ENCODE measurements at places on chromosomes 13 and 19.

- DNase-seq = no peak
Observed at GRCh38 chr13:89748716-89749115, 1598.8 kb upstream of the MIR17HG start.

DNA sequence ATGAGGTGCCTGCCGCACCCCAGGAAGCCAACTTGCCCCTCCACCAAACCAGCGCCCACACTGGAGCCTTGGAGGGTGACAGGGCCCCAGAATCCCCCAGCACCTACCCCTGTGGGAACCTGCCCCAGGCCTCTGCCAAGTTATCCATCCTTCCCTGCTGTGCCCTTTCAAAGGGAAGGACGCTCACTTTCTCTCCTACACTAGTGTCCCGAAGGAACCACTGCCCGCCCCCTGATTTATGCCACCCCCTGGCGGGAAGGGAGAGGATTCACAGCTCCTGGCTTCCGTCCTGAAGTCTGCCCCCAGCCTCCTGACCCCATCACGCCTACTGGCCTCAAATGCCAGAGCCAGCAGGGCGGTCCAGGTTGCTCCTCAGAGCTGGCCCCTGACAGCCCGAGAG lies 1.4 kb downstream of the EVI5L start:
- DNase-seq = no peak

GRCh38 chr13:33322543-33322809 lies 36.9 kb upstream of the STARD13 start:
- DNase-seq = no peak

DNA sequence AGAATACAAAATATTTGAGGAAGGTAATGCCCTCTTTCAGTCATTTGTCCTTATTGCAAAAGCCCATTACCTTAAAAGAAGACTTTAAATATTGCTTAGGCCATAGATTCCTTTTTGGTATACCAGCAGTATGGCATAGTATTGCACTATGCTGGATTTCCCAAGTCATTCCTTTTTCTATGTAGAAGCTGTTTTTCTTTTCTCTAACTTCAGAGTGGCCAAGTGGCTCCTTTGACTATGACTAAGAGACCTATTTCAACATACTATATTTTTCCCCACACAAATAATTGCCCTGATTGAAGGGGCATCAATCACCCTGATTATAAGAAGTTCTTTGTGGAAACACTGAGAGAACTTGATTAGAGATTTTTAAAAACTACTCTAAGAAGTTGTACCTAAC lies 68.6 kb downstream of the UFM1 start:
- DNase-seq = no peak

GRCh38 chr19:29189033-29189360 lies 24.0 kb downstream of the UQCRFS1 start:
- DNase-seq = no peak

DNA sequence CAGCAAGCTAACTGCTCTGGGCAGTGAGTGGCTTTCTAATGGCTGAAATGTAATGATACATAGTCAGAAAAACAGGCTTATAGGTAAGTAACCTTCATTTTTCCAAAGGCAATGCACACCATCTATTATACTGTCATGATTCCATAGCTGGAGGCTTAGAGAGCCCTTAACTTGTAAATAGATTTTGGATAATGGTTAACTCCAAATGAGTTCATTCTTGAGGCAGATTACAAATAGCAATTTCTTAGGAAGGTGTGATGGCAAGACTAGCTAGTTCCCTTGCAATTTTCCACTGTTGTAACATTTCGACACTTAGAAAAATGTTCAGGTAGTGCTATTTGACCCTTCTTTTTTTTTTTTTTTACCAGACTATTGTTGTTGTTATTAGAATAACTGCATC lies 789.8 kb upstream of the PCDH9 start:
- DNase-seq = no peak

GRCh38 chr19:15235781-15236180 lies 3.5 kb upstream of the EPHX3 start:
- no peak for DNase-seq

DNA sequence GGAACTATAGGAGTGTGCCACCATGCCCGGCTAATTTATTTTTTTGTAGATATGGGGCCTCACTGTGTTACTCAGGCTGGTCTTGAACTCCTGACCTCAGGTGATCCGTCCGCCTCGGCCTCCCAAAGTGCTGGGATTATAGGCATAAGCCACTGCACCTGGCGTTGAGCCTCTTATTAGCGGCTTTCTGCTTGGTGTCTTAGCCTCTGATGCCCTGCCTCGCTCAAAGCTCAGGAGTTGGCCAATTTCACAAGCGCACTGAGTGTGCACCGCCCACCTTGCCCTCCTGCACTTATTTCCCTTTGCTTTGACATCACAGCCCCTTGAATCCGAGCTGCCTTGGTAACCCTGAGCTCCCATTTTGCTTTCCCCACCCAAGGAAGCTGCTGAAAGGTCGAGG lies 10.1 kb downstream of the YIPF2 start:
- DNase-seq = no peak

DNA sequence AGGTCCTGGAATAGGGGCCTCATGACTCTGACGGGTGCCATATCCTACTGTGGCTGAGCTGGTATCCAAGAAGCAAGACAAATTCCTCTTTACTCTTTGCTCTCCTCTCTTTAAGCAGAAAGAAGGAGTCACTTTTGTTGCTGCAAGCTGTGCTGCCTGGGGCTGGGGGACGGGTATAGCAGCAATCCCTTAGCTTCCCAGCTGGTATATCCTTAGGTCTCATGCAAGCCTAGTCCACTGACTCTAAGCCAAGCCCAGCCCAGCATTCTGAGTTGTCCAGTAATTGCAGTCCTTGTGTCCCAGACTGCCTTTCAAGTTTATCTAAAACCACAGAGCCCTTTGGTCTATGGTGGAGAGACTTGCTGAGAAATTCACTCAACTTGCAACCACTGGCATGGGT lies 893.0 kb upstream of the PRR20A start:
- DNase-seq = no peak

- DNase-seq = peak; percentile 18
Observed at GRCh38 chr13:104571161-104571892, 1505.1 kb upstream of the SLC10A2 start.
